Right ventricle myocardium superior (tissue), 1 donor: ENCODE measurements at places on chromosomes 4 and X. TPM values are rescaled to one million over a fixed set of nuclear protein-coding genes. Genes with fewer than 3 reads are reported as not detected.

DNA sequence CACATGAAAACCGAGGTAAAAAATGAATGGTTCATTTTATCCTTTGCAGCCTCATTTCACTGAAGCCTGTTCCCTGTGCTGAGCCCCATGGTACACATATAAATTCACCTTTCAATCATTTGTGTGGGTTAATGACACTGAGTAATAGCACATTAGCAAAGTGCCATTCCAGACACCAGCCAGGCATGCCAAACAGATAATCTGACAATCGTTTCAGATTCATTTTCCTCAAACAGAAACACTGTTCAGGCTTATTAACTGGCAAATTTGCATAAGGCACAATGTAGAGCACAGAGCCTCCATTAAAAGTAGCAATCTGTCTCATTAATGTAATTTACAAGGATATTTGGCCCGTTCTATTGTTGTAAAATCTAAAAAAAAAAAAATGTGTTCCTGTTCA lies 76.2 kb downstream of the UNC5C start:
- no peak for DNase-seq

The NWD2 gene
- total RNA-seq: 0.03 TPM

GRCh38 chrX:133771086-133771646 lies 214.2 kb downstream of the GPC3 start:
- no peak for DNase-seq

- DNase-seq: peak; percentile 56
These were observed 230.3 kb upstream of the PGRMC2 start for GRCh38 chr4:128517739-128518510.

GRCh38 chr4:177461606-177462005 lies 19.4 kb upstream of the AGA start:
- no peak for DNase-seq

- peak; percentile 51 for DNase-seq
These were observed at the start of gene ZCCHC12 for GRCh38 chrX:118823263-118824172. Gene ZCCHC12 (plus strand): TSS chrX:118823824. CDS start chrX:118825245, 1,421 bp downstream.

GRCh38 chr4:86060341-86060740 lies 299.5 kb downstream of the MAPK10 start:
- no peak for DNase-seq

The TLR10 gene
- total RNA-seq: not detected

- DNase-seq: peak; percentile 73
These were observed 8.1 kb downstream of the RASL11B start for GRCh38 chr4:52870225-52870624.

- DNase-seq: peak; percentile 74
These were observed 8.9 kb downstream of the ADD1 start for GRCh38 chr4:2852481-2852921.

- peak; percentile 20 for DNase-seq
These were observed 317.3 kb downstream of the PPP1R2C start for GRCh38 chrX:42460706-42461105.

The BEX5 gene
- total RNA-seq: 0.97 TPM

GRCh38 chrX:125681058-125681457 lies 361.4 kb downstream of the TEX13C start:
- DNase-seq: no peak
